ENCODE measurements at places on chromosomes 7 and 10.

DNA sequence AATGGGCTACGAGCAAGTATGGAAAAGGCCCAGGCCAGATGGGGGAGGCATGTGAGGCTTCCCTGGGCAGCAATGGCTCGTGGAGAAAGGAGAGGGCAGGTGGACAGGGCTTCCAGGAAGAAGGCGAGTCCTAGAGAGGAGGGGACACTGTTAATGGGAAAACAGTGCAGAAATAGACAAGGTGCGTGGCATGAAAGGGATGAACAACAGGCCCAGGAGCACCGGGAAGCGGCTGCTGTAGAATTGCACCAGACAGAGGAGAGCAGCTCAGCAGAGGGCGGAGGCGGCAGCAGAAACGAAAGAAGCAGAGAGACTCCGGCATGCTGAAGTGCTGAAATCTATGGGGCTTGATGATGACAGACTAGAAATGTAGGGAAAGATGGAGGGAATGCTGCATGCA is 102.1 kb downstream of the PIP4K2A start:
- no peak for DNase-seq

DNA sequence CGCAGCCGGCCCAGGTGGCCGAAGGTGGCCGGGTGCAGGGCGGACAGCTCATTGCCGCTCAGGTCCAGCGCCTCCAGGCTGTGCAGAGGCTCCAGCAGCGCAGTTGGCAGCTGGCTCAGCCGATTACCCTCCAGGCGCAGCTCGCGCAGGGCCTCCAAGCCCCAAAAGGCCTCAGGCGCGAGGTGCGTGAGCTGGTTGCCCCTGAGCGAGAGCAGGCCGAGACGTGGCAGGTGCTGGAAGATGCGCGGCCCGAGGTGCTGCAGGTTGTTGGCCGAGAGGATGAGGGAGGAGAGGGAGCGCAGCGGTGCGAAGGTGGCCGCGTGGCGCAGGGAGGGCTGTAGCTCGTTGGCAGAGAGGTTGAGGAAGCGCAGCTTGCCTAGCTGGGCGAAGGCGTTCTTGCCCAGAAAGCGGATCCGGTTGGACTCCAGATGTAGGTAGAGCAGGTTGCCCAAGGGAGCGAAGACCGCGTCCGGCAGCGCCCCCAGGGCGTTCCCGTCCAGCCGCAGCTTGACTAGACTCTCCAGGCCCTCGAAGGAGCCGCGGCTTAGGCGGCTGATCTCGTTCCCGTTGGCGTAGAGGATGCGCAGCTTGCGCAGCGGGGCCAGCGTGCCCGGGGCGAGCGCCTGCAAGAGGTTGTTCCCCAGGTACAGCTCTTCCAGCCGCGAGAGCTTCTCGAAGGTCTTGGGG is 923 bp downstream of the TRIL start:
- DNase-seq = peak; percentile 57

DNA sequence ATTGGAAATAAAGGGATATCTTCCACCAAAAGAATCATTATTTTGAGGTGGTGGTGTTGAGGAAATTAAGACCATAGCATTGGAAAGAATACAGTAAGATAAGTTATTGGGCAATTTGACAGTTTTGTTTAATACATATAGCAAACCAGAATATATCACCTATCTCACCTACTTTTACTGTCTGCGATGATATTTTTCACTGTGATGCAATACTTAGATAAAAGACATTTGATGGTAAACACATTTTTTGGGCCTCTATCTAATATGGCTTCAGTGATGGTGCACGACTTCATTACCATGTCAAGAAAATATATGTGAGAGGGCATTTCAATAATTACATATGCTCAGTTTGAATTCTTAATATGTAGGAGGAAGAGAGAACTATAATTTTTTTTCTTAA is 93.7 kb upstream of the MAGI2 start:
- DNase-seq = no peak

- no peak for DNase-seq
Measured at GRCh38 chr10:125284875-125285597, 124.7 kb upstream of the CTBP2 start.

DNA sequence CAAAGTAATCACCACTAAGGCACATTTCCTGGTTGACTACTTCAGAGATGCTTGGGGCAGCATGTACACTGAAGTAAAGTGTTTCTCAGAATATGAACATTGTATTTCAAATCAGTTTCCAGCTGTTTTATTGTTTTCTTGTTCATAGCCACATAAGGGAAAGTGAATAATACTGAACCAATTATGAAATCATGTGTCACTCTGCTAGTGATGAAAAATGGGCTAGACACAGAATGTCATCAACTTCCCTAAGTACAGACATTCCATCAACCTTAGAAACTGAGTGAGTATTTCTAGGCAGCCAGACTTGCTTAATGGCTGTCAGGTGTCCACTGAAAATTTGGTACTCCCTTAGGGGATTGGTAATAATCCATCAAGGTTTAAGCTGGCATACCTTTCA is 603.5 kb downstream of the ARL4A start:
- DNase-seq = no peak

DNA sequence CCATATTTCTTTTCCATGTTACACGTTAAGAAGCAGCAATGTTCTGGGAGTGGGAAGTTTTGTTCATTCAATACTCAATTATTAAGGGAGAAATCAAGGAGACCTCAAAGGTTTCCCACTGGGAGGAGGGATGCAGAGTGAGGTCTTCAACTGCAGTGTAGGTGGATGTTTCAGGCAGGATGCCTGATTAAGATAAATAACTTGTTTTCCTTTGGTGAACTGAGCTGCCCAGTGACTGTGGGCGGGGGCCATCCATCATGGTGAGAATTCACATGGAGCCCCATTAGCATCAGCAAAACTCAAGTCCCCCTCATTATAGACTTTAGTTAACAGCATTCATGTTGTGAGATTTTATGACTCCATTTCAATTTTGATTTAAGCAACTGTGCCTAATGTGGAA is 121.1 kb downstream of the PLPP4 start:
- no peak for DNase-seq

DNA sequence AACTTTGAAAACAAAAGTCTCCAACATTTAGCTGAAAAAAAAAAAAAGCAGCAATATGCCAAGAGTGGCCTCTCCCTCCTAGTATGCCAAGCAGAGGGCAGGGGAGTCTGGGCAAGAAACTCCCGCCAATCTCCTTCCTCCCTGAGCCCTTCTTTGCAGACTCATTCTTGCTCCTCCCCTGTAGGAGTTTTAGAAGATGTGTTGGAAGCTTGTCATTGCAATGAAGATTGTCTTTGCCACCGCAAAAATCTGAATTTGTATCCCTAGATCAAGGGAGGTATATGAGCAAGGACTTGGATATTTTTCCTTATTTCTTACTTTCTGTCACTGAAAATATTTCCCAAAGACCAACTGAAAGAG is 2.6 kb upstream of the TNS3 start:
- DNase-seq = no peak

DNA sequence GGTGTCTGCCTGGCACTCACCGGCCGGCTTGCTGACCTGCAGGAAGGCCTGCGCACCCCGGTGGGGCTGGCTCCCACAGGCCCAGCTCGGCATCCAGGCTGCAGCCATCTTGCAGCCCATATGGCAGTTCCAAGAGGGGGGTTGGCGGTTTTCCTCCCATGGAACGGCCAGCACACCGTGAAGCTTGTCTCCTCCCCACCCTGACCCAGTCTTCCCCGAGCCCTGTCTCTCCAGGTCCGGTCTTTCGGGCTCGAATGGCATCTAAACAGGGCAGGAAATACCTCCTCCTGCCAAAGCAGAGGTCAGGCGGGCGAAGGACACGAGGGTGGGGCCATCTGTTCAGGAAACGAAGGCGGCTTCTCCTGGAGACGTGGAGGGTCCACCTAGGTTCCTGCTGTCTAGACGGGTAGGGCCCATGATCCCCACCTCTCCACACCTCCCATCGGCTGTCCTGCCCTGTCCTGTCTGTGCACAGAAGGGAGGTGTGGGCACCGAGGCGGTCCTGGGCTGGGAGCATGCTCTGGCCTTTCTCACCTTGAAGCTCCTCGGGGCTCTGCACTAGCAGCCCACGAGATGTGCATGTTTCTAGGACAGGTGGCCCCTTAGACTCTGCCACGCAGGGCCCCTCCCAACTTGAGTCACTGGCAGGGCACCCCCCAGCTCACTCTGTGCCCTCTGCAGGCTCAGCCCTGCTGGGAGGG is 113.7 kb upstream of the DIP2C start:
- DNase-seq = no peak

- no peak for DNase-seq
Measured at GRCh38 chr10:132007681-132008080, 26.0 kb upstream of the BNIP3 start.

- no peak for DNase-seq
Measured at GRCh38 chr7:51589111-51589510, 272.5 kb upstream of the COBL start.

- no peak for DNase-seq
Measured at GRCh38 chr7:2668401-2668800, 19.6 kb upstream of the AMZ1 start.

DNA sequence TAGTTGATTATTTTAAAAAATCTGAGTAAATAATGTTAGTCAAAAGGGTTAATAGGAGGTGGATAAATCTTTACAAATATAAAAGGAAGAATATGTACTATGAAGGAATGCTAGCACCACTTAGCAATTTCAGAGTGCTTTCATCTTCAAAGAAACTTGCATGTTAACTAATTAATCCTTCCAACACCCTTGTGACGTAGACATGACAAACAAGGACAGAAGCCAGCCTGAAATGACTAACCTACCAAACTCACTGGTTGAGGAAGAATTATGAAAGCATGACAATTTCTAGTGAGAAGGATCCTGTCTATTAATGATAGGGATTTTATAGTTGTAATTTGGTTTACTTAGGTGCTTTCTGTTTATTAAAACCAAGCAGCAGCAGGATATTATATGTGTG is 468.0 kb upstream of the FZD8 start:
- DNase-seq = no peak

DNA sequence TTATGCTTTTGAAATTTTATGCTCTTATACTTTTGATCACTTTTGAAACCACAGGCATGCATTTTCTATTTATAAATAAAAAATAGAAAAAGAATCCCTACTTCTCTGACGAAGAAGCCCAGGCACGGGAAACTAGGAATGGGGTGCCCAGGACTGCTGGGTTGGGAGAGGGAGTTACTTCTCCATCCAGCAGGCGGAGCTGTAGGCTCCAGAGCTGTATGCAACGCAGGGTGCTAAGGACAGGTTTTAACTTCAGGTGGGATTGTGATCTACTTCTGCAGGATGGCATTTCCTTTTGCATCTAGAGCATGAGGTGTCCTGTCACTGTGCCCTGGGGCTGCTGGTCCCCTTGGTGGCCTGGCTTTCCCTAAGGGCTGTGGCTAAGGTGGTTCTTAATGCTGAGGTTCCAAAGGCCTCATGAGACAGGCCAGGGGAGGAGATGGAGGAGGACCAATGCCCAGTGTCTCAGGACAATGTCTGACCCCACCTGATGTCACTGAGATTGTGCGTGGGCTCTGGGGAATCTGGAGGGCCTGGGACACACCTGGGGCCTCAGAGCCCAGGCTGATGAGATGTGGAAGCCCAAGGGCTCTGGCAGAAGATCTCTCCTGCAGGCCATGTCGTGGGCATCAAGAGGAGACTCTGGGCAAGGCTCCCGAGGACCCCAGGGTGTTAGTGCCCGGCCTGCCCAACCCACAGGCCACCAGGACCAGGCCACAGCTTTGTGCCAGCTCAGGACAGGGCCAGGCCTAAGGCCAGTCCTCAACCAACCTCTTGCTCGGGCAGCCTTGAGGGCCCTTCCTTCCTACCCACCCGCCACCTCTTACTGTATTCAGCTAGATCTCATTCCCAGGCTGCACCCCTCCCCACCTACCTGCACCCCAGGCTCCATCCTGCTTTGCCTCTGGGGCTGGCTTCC is 507 bp downstream of the CCDC201 start:
- DNase-seq = no peak

GRCh38 chr7:126727930-126728391 is 524.8 kb downstream of the GRM8 start:
- no peak for DNase-seq

DNA sequence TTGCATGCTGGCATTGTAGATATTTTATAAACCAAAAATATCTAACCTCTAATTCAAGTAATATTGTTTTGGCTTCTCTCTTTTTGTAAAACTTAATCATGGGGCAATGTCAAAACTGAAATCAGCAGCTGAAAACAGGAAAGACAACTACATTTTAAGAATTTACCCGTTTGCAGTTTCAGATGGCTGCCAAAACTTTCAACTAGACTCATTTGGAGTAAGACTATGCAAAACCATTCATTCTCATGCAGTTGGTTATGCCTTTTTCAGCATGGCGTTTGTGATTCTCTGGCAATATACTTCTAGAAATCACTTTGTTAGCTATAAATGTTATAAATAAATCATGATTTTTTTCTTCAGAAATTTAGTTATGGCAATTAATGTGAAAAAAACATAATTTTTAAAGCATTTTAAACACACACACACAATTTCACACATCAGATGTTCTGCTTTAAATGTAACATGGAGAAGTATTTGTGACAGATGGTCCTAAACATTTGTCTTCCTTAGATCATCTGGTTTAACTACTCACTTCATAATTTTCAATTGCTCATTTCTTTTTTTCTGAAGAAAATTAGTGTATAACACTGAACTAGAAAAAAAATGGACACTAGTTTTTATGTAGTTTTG is 116.4 kb downstream of the ITGB8 start:
- DNase-seq = no peak

DNA sequence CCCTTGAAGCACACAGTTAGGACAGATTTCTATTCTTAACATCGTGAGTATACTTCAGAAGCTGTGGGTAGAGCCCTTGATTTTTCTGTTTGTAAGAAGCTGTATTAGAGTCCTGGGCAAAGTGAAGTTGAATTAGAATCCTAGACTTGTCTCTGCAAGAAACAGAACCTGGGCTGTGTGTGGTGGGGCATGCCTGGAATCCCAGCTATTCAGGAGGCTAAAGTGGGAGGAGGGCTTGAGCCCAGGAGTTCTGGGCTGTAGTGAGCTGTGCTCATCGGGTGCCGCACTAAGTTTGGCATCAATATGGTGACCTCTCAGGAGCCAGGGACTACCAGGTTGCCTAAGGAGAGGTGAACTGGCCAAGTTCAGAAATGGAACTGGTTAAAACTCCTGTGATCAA is 183.4 kb downstream of the GNAI1 start:
- no peak for DNase-seq

- no peak for DNase-seq
Measured at GRCh38 chr10:111429288-111430028, 352.6 kb downstream of the ADRA2A start.

DNA sequence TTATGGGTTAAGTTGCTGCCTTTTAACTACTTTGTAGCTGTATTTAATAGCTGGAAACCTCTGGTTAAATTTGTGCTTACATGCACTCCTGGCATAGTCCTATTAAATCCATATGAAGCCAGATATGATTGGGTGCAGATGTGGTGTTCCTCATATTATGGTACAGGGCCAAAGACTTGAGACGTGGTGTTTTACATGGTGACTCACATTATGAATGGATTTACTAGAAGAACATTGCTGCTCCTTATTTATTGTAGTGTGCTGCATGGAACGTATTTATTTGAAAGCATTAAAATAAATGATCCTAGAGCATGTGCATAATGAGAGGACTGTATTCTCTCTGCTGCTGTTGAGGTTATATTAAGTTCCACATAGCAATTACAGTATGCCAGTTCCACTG is 224.1 kb downstream of the SLC25A13 start:
- no peak for DNase-seq

- no peak for DNase-seq
Measured at GRCh38 chr10:33653584-33654367, 319.3 kb upstream of the NRP1 start.

- DNase-seq = no peak
Measured at GRCh38 chr7:32066441-32066840, 3.8 kb downstream of the PDE1C start.

- DNase-seq = no peak
Measured at GRCh38 chr7:14821757-14822480, 80.6 kb downstream of the DGKB start.
